ENCODE measurements at places on chromosomes 1 and 21. TPM values are rescaled to one million over a fixed set of nuclear protein-coding genes. Genes with fewer than 3 reads are reported as not detected.

The RGS16 gene
- polyA plus RNA-seq = 0.45 TPM

The PPCS gene
- polyA plus RNA-seq = 129 TPM

DNA sequence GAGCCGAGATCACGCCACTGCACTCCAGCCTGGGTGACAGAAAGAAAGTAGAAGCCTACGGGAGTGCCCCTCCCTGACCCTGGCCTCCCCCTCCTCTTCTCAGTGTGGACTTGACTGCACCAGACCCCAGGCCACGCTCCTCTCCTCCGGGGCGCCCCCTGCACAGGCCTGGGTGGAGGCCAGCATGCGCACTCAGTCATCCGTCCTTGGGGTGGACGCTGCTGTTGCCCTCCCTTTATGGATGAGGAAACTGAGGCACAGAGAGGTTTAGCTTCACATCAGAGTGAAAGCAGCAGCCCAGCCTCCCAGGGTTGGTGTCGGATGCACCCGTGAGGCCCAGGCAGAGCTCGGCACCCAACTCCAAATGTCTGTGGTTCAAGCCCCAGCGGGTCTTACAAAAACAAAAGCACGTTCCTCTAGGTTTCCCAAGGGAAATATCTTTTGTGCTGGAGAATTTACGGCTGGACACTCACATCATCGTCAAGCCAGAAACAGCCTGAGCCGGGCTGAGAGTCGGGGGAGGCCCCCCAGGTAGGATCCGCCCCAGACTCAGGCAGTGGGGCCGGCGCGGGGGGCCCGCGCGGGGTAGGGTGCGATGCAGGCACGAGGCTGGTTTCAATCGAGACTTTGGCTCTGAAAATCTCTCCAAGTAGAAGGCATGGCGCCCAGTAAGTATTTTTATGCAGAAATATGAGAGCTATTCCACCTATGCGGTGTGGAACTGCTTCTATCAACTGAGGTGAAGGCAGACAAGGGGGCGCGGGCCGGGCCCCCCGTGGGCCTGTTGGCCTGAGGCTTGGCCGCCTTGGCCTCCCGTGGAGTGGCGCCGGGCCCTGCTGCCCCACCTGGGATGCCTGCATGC is 36.6 kb downstream of the MORN1 start:
- no peak for DNase-seq

- DNase-seq = no peak
Measured at GRCh38 chr1:46176211-46176865, at the start of gene P3R3URF. TSS of gene P3R3URF (minus strand) at chr1:46176488. CDS start at chr1:46176471, 17 bp downstream.

DNA sequence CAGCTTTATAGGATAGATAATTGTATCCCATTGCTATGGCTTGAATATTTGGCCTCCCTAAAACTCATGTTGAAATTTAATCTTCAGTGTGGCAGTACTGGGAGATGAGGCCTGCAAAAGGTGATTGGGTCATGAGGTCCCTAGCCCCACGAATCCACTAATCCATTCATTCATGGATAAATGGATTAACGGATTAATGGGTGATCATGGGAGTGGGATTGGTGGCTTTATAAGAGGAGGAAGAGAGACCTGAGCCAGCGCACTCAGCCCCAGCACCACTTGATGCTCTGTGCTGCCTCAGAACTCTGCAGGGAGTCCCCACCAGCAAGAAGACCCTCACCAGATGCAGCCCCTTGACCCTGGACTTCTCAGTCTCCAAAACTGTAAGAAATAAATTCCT is 32.0 kb downstream of the S100A6 start:
- no peak for DNase-seq

DNA sequence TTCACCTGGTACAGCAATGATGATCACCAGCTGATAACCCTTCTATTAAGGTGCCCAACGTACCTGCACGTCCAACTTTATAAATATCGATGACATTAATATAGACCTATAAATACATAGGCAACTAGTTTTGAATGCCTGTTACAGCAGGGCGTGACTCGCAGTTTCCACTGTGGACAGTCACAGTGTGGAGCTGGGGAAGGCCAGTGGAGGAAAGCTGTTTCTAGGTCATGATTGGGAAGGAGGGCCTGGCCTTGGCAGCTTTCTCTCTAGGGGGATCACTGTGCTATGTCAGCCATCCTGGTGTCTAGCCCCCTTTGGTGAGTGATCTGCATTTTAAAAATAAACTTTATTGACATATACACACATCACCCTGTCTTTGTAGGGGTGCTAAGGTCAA is 4.4 kb upstream of the PRDM15 start:
- no peak for DNase-seq

DNA sequence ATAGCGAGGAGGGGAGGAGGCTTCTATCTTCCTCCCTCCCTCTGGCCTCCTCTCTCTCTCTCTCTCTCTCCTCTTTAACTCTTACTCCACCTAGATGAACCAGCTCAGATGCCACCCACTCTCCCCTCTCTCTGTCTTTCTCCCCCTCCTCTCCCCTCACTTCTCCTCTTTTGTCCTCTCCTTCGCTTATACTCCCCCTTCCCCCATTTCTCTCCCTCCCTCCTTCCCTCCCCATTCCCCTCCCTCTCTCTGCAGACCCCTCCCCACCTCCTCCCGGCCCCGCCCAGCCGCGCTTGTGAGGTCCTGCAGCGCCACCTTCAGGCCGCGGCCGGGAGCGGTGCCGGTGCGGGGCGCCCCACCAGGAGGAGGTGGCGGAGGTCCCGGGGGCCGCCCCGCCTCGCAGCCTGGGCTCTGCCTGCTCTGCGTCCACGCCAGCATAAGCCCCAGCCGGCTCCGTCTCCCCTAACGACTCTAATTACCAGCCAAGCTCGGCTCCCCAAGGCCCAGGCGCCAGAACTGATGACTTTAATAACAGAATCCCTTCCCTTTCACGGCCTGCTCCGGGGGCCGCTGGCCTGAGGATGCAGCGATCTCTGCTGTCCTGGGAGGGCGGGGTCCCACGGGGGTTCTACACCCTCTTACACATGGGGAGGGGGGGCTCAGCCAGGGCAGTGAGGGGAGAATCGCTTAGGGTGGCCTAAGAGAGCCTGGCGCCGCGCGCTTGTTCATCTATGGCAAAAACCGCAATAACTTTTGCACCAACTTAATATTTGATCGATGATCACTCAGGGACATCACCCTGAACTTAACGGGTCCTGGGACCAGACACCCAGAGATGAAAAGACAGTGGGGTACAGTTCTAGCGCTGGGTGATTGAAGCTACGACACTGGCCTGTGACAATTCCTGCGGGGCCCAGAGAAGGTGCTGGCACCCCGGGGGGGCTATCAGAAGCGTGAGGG is 637.3 kb downstream of the MATN1 start:
- DNase-seq = no peak

Data from small intestine (tissue), 16 donors.